IPS-NIHi11 (cell line): ENCODE measurements at places on chromosomes 7 and 10.

GRCh38 chr7:33789871-33790630, 115.3 kb upstream of the BMPER start:
- DNase-seq: no peak

DNA sequence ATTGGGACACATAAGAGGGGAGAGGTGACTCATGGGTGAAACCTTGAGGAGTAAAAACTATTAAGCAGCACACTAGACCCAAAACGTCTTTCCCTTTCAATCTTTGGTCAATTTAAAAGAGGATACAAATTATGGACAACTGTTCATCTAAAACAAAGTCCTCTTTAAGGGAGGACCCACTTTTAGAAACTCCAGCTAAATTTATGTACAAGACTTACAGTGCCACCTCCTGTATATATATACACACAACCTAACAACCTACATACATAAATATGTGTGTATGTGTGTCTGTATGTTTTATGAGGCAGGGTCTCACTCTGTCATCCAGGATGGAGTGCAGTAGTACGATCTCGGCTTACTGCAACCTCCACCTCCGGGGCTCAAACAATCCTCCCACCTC, 18.1 kb upstream of the ZC3HAV1 start:
- DNase-seq: no peak

- DNase-seq: no peak
These were observed 46.3 kb upstream of the FGFR2 start for GRCh38 chr10:121644501-121644900.

GRCh38 chr7:45190406-45191165, 33.0 kb downstream of the RAMP3 start:
- DNase-seq: no peak

DNA sequence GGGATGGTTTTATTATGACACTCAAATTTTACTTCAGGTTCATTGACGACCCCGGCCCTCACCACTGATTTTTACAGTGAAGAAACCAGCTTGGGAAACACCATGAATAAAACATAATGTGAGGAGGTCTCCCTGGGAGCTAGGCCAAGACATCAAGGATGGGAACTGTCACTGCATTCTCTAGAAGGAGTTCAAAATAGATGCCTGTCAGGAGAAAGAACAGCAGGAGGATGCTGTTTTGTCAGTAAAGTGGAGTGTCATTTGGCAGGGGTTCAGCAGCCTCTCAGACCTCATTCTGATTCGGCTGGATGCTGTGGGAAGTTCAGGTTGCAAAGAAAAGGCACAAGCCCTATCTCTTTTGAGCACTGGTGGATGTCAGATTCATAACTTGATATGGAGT, 360.3 kb upstream of the C7orf33 start:
- DNase-seq: no peak

DNA sequence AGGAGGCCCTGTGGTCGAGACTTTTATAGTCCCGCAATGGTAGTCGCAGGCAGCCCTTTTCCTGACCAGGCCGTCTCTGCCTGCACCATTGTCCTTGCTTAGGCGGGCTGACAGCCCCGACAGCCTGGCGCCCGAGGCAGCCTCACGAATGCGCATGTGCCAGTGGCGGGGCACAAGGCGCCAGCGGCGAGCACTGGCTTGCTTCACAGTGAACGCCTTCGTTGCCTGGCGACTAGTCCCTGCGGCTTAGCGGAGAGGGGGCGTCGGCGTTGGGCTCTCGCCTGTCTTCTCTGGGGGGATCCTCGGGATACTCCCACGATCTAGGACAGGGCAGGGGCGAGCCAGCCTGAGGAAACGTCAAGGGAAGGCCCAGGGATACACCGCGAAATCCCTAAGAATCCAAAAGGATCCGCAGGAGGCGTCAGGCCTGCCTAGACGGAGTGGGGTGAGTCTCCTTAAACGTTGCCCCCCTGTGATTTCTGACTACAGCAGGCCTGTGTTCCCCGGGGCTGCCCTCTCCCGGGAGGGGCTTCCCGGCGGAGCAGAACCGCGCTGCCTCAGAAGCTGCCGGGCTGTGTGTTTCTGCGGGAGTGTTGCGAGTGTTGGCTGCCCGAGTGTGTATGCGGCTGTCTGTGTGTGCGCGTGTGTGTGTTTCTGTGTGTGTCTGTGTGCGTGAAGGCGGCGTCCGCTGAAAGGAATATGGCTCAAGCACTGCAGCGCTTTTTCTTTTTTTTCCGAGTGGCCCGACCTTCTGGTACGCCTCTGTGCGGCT, 20.5 kb upstream of the ZNF273 start:
- peak; percentile 62 for DNase-seq

- DNase-seq: no peak
These were observed 27.9 kb upstream of the CHCHD3 start for GRCh38 chr7:133109816-133110215.

DNA sequence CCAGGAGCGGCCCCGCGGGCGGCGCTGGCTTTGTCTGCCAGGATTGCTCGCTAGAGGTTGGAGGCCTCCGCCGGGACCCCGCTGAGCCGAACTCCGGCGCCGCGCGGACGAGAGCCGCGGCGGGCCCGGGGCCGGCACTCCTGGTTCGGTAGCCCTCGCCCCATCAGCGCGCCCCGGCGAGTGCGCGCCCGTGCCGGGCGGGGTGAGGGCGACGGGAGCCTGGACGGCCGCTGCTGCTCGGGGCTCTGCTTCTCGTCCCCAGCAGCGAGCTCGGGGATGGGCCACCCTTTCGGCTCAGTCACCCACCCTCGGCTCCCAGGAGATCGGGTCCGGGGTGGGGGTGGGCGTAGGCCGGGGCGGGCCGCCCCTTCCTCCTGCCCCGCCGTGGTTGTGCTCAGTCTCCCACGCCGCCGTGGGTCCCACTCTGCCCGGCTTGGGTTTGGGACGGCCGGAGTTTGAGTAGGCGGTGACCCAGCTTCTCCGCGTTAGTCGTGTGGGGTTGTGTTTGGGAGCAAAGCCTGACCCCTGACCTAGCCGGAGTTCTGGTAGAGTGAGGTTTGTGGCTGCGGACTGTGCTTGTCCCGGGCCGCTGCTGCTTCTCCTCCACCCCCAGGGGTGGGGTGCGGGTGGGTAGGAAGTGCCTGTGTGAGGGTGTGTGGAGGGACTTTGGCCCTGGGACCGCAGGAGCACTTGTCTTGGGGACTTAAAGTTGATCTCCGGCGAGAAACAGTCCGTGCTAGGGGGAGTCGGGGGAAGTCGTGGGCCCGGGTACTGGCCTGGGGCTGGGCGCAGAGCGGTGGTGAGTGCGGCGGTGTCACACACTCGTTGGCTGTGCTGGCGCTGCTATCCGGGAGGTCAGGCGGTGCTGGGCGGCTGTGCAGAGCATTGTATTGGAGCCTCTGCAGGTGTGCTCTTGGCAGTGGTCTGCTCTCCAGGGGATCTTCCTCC, 677 bp downstream of the TSPAN14 start:
- DNase-seq: peak; percentile 57

DNA sequence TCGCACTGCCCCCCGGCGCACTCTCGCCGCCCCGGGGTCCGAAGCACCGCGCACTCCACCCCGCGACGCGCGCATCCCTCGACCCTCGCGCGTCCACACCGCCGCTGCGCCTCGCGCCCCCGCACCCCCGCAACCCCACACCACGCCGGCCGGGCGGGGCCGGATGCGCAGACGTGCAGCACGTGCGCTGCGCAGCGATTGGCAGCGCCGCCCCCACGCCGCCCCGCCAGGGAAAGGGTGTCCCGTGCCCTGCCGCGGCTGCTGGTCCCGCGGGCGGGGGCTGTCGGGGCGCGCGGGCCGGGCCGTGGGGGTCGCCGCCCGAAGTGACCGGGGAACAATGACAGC, 53.7 kb upstream of the KDM7A start:
- DNase-seq: peak; percentile 40

GRCh38 chr10:5583525-5584175, 58.9 kb downstream of the CALML3 start:
- DNase-seq: peak; percentile 65

- DNase-seq: no peak
These were observed 347.0 kb downstream of the GPAM start for GRCh38 chr10:111836571-111836970.

- no peak for DNase-seq
These were observed 68.5 kb downstream of the SLC35B4 start for GRCh38 chr7:134248196-134248595.

GRCh38 chr7:44538798-44539668, 2.1 kb downstream of the NPC1L1 start:
- peak; percentile 3 for DNase-seq

DNA sequence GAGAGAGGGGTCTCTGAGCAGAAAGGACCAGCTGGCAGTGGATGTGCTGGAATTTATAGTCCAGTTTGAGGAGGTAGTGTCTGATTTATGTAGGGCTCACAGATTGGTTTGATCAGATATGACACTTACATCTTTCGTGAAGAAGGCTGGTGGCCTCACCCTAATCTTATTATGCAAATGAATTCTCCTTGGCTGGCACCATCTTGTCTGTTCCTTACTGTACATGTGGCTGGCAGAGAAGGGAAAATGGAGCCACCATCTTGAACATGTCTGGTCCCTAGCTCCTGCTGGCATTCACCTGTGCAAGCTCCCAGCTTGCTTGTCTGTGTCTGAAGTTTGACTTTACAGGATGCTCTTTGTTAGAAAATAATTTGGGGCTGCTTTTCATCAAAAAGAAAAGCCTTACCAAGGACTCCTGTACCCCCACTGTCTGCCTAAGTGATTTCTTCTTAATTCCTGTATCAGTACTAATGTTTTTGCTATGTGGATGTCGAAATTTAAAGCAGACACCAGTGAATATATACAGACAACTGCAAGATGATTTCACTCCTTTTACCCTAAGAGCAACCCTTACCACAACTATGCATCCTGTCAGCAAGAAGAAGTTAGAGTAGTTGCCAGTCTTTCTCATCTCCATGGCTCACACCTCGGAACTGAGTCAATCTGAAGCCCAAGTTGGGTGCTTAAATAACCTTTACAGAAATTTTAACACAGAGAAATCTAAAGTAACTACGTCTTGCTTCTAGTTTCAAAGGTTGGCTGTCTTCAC, 322.0 kb upstream of the SEMA3D start:
- no peak for DNase-seq

GRCh38 chr7:136877509-136877908, 9.1 kb downstream of the CHRM2 start:
- no peak for DNase-seq

- no peak for DNase-seq
These were observed 30.8 kb downstream of the OTUD1 start for GRCh38 chr10:23469596-23470237.

DNA sequence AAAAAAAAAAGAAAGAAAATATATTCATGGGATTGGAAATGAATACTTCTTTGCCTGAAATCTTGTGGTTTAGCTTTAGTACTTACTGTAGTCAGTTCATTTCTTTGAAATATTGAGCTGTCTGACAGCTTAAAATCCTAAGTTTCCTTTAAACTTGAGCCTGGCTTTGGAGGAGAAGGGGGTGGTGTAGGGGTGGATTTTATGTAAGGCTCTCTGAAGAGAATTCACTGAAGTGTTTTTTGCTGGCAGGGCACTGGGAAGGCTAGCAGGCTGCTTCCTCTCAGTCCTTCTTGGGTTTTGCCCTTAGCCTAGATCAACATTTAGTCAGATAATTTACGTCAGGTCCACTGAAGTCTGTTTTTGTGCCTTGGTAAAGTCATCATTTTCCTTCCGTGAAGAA, 516.5 kb downstream of the AUTS2 start:
- DNase-seq: no peak

GRCh38 chr7:17466216-17466615, 167.8 kb downstream of the AHR start:
- no peak for DNase-seq

GRCh38 chr10:7988989-7989388, 65.5 kb upstream of the GATA3 start:
- peak; percentile 17 for DNase-seq

GRCh38 chr10:71547876-71548846, 151.4 kb downstream of the CDH23 start:
- DNase-seq: peak; percentile 64

DNA sequence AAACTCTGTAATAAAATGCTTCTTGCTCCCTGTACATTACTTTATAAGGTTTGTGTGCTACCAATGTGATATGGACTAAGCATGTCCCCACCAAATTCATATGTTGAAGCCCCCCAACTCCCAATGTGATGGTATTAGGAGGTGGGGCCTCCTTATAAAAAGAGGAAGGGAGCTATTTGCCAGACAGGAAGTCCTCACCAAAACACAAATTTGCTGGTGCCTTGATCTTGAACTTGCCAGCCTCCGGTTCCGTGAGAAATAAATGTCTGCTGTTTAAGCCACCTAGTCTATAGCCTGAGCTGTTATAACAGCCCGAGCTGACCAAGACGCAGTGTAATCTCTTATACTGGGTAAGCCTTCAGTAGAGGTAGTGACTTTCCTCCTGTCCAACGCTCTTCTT, 114.5 kb downstream of the INHBA start:
- no peak for DNase-seq
